Pons (tissue), 1 donor: ENCODE measurements at places on chromosomes 6 and 20.

DNA sequence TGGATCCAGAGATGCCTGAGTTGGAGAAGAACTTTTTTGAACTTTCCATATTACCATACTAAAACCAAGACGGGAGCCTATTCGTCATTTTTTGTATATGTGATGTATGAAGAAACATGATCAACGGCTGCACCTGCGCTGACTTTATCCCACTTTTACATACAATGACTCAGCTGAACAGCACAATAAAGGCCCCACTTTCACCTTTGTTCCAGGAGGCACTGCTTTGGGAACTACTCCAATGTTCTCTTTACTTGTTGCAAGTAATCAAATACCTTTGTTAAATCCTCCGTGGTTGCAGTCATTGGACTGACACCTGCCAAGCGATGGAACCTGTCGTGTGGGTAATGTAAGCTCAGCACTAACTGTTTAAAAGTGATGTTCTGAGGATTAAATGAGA, 17.3 kb upstream of the BTN3A2 start:
- DNase-seq = no peak

- no peak for DNase-seq
These were observed 169.1 kb upstream of the CST7 start for GRCh38 chr20:24779946-24780345.

DNA sequence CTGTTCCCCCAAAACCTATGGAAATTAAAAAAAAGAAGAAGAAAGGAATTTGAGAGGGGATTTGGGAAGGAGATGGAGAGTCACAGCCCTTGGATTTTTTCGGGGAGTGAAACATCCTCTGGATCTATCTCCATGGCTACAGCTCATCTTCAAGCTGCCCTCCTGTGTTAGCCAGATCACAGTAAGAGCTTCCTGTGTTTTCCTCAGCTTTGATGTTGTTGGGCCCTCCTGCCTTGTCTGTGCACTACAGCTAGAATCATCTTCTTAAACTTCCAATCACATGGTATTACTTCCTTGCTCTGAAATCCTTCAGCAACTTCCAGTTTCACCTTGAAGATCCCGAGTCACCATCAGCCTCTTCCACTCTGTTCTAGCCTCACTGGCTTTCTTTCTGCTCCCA, 207.8 kb upstream of the ZFP64 start:
- DNase-seq = no peak

DNA sequence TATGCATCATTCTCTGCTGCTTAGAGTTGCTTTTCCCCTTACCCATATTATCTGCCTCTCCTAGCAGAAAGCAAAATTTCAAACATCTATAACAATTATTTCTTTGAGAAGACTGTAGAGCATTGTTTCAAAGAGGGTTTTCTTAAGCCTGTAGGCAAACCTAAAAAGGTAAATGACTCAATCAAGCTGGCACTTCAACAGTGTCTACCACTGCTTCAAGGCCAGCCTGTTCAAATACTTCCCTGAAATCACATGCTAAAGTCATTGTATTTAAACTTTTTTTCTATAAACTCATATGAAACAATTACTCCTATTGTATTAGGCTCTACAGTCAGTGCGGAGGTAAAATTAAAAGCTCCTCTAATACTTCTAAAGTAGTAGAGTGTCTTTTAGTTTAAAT, 87.1 kb downstream of the OGFRL1 start:
- no peak for DNase-seq

GRCh38 chr6:127212376-127212775, 54.3 kb upstream of the RNF146 start:
- DNase-seq = no peak

- DNase-seq = peak; percentile 41
These were observed 384.1 kb downstream of the LAMA2 start for GRCh38 chr6:129267028-129267427.

- DNase-seq = no peak
These were observed 458.3 kb downstream of the MMUT start for GRCh38 chr6:49004801-49005200.

- DNase-seq = no peak
These were observed 33.9 kb downstream of the STXBP5 start for GRCh38 chr6:147238164-147238563.

GRCh38 chr6:39791850-39792539, at the start of gene DAAM2:
DAAM2 (plus strand) TSS chr6:39792376; CDS start chr6:39856303, 63,927 bp downstream.
- DNase-seq = peak; percentile 51

- DNase-seq = peak; percentile 14
These were observed 27.6 kb upstream of the LY86 start for GRCh38 chr6:6560909-6561308.

GRCh38 chr6:165729307-165729936, 66.4 kb upstream of the PDE10A start:
- DNase-seq = peak; percentile 11

- DNase-seq = no peak
These were observed 58.8 kb upstream of the KHDRBS2 start for GRCh38 chr6:62344850-62345249.

GRCh38 chr20:23139524-23139923, 53.4 kb upstream of the CD93 start:
- DNase-seq = no peak

DNA sequence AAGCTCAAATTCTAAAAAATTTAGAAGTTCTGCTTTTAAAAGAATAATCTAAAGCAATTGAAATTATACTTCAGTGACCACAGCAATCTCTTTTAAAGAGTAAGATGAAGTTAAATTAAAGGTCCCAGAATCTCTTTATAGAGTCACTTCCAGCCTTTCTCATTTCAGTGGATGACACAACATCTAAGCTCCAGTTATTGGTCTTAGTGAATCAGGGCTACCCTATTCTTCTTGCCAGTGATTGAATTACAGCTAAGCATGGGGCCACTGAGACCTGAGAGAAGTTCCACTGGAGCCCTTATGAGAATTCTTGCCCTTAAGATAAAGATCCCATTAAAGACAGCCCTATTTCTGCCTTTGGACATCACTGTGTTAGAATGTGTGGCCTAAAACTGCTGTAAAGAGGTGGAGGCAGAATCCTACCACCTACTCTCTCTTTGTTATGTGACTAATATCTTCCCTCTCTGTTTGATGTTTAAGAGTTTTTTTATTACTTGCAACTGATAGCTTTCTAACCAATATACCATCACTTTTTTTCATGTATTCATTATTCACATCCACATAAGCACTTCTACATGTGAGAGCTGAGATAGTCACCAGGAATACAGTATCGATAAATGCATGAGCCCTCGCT, 128.6 kb downstream of the UNC5CL start:
- no peak for DNase-seq

- peak; percentile 63 for DNase-seq
These were observed 374.1 kb upstream of the MANEA start for GRCh38 chr6:95203153-95203754.

- no peak for DNase-seq
These were observed 734.9 kb upstream of the FLRT3 start for GRCh38 chr20:15072316-15072715.

DNA sequence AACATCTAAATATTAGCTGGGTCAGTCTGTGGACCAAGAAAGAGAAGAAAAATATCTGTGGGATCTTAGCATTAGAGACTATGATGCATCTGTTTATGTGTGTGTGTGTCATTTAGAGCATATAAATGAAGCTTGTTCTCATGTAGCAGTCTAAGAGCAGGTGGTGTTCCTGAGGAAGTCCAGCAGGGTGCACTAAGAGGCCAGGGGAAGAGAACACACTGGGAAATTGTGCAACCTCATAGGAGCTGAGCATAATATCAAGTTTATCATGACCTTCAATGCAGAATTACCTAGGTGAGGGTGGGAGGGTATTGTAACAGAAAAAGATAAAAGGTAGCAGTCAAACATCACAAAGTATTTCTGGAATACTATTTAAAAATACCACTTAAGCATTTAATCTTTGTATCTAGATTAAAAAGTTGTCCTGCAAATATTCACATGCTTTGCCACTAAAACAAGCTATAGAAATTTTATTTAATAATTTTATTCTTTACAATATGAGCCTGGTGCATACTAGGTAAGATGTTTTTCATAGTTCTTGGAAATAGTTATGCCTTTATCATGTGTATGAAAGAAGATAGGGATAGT, 80.5 kb downstream of the SMPDL3A start:
- peak; percentile 59 for DNase-seq

GRCh38 chr20:48770700-48771442, 56.9 kb downstream of the PREX1 start:
- DNase-seq = no peak

- DNase-seq = no peak
These were observed 90.2 kb downstream of the GMDS start for GRCh38 chr6:2155206-2155605.

DNA sequence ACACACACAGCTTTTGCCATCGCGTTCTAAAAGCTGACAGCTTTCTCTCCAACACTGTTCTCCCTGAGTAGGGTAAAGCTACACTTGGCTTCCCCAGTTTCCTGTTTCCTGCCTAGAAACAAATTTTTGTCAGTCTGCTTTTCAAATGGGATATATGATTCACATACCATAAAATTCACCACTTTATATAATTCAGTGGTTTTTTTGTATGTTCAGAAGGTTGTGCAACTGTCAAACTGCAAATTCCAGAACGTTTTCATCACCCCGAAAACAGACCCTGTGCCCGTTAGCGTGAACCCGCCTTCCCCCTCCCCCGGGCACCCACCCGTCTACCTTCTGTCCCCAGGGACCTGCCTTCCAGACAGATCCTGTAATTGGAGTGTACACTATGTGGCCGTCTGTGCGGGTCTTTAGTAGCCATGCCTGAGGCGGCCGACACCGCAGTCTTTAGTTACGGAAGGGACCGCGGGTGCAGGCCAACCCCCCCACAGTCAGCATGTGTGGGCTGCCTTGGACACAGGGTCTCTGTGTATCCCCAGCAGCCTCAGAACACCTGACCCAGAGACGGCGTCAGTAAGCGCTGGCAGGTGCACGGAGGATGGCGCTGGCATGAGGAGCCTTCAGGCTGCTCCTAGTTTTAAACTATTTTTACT, 16.6 kb downstream of the HRH3 start:
- no peak for DNase-seq

- DNase-seq = no peak
These were observed 82.6 kb downstream of the PRSS35 start for GRCh38 chr6:83594941-83595340.

- DNase-seq = no peak
These were observed 7.2 kb downstream of the HEBP2 start for GRCh38 chr6:138410972-138411880.

DNA sequence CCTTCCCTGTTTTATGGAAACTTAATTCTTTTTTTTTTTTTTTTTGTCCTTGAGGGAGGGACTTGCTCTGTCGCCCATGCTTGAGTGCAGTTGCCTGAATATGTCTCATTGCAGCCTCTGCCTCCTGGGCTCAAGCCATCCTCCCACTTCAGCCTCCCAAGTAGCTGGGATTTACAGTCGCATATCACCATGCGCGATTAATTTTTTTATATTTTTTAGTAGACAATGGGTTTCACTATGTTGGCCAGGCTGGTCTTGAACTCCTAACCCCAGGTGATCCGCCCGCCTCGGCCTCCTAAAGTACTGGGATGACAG, 654 bp downstream of the TMEM14C start:
- no peak for DNase-seq

GRCh38 chr6:130359736-130360135, 6.1 kb upstream of the TMEM200A start:
- DNase-seq = no peak

DNA sequence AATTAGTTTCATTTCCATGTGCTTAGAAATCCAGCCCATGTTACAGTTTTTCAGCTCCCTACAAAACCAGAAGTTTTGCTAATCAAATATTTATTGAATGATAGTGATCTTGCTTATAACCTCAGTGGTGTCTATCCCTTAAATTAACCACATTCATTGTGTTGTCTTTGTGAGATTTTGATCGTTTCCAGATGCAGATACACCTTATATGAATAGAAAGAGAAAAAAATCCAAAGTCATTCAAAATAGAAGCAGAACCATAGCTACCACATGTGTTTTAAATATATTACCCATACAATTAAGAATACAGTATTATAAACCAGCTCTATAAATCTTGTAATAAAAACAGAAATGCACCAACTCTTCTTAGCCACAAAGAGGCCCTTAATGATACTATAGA, 60.6 kb upstream of the RREB1 start:
- no peak for DNase-seq
